ENCODE measurements at places on chromosomes 6 and 20.

DNA sequence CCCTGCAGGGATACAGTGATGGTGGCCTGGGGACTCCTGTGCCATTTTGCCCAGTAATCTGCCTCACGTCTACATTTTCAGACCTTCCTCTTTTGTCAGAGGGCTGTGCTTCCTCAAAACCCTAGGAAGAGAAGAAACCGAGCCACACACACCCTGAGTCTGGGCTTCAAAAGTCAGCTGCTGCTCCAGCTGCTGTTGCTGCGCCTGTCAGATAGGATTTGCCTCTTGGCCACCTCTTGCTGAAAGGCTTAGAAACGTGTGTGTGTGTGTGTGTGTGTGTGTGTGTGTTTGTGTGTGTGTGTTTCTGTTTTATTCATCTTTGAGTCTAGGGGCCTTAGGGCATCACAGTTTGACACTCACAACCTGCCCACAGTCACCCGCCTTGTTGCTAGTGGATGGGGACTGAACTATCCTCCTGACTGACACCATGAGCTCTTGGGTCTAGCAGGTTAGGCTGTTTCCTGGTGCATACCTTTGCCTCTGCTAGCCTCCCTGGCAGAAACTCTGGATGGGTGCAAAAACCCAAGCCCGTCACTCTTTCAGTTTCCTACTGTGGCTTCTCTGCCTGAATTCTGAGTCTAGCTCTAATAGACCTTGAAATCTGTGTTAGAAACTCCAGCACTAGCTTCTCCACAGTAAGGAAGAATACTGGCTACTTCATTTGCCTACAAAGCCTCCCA, 94.9 kb upstream of the CEP85L start:
- peaks cover 6% of the 10 kb centered on the region for H3K36me3 ChIP-seq
- DNase-seq, result no peak
- H3K27me3 ChIP-seq, result peaks cover 8% of the 10 kb centered on the region
- H3K4me1 ChIP-seq, result peaks cover 10% of the 10 kb centered on the region

DNA sequence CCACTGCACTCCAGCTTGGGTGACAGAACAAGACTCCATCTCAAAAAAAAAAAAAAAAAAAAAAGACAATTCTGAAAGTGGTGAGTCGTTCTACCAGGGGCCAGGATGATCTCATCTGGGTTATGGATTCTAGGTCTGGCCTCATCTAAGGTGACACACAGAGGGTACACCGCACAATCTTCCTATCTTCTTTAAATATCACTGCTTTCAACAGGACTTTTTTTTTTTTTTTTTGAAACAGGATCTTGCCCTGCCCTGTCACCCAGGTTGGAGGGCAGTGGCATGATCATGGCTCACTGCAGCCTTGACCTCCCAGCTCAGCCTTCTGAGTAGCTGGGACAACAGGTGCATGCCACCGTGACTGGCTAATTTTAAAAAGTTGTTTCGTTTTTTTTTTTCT, 67.7 kb downstream of the SLC16A10 start:
- H3K4me1 ChIP-seq, result peaks cover 5% of the 10 kb centered on the region
- H3K4me3 ChIP-seq, result no peak overlapping the region
- no peaks in the 10 kb centered on the region for H3K36me3 ChIP-seq

DNA sequence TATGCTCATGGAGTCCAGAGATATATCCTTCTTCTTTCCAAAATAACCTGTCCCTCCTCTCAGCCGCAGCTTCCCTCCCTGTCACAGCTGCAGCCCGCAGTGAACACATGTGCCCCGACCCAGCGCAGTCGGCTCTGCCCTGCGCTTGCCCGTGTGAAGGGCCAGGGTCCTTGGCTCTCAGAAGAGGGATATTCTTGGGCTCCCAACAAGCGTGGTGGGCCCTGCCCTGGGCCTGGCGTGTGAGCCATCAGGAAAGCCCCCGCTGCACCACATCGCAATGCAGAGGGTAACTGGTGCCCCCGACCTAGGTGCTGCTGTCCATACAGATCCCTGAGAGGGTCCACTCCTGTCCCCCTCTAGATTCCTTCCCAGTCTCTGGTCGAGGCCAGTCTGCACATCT, 65.2 kb downstream of the SSR1 start:
- no peak overlapping the region for H3K4me3 ChIP-seq
- H3K36me3 ChIP-seq, result peaks cover 50% of the 10 kb centered on the region
- H3K27me3 ChIP-seq, result no peaks in the 10 kb centered on the region
- no peak for DNase-seq
- no peak overlapping the region for H3K27ac ChIP-seq

DNA sequence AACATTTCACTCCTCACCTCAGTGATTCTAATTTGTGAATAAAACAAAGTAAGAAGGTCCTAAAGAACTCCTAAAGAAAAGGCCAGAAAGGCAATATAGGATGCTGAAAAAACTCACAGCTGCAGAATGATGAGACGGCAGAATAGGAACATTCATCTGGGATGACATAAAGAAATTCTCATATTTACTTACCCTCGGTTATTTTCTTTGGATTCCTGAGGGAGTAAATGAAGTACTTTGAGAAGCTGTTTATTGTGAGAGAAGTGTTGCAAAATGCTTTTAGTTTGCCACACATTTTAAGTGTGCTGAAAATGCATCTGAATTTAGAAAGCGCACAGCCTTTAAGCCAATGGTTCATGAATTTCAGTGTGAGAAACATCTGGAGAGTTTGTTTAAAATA, 35.7 kb upstream of the RBL1 start:
- H3K27ac ChIP-seq, result peak overlapping the region; percentile 89
- no peaks in the 10 kb centered on the region for H3K27me3 ChIP-seq
- H3K4me1 ChIP-seq, result no peaks in the 10 kb centered on the region

- peaks cover 4% of the 10 kb centered on the region for H3K4me1 ChIP-seq
- peaks cover 39% of the 10 kb centered on the region for H3K27me3 ChIP-seq
- H3K36me3 ChIP-seq, result peaks cover 2% of the 10 kb centered on the region
- H3K4me3 ChIP-seq, result no peak overlapping the region
- no peak for DNase-seq
Observed at GRCh38 chr6:165807249-165807960, 144.4 kb upstream of the PDE10A start.

DNA sequence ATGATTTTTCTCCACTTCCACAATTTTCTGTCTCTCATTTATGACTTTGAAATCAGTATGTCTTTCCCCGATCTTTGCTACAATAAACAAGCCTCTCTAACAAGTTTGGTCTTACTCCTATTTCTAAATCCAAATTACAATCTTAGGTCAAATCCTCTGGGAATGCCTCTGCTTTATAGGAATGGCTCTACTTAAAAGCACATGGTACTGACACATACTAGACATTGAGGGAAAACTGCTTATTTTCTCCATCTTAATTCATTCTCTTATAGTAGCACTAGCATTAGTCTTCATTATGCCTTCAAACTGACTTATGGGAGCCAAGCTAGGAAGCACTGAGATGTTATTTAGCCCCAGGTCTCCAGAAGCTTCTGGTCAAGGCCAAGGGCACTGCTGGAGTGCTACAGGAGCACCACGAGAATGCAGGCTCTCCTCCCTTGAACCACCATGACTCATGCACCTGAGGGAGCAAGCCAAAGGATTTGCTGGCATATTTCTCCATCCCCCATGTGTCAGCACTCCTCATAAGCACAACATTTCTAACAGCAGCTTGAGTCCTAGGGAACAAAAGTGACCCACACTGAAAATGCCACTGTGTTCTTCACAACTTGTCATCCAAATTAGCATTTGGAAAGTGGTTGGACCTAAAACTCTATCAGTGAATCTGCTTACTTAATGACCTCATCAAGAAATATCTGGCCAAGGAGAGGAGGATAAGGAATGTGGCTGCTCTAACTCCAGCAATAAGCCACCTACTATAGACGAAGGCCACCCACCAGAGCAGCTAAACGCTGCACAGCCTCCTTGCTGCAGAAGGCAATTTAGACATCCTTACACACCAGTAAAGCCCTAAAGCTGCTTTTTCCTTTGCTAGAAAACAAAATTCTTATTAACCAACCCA, 156.8 kb upstream of the KCNQ5 start:
- no peaks in the 10 kb centered on the region for H3K4me1 ChIP-seq
- H3K4me3 ChIP-seq, result no peak overlapping the region
- peaks cover 53% of the 10 kb centered on the region for H3K27me3 ChIP-seq
- no peak for DNase-seq
- no peak overlapping the region for H3K27ac ChIP-seq

- H3K36me3 ChIP-seq, result peaks cover 21% of the 10 kb centered on the region
- H3K27ac ChIP-seq, result peak overlapping the region; percentile 66
- peak; percentile 17 for DNase-seq
- H3K4me3 ChIP-seq, result peak overlapping the region; percentile 74
- H3K4me1 ChIP-seq, result peaks cover 32% of the 10 kb centered on the region
Observed at GRCh38 chr20:53873230-53873604, 197.2 kb downstream of the BCAS1 start.

DNA sequence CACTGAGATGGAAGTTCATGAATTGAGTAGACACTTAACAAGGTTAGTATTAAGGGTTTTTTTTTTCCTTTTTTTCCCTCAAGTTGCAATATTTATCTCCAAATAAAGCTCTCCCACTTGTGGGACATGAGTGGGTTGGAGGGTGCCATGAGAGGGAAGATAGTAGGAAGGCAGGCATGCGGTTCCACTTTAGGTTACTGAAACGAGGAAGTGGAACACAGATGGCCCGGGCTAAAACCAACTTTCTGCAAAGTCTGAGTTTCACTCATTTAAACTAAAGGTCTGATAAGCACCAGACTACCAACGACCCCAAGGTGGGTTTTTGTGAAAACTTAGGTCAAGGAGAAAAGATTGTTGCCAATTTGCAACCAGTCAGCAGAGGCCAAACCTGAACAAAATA, 42.2 kb downstream of the TBC1D7 start:
- H3K27me3 ChIP-seq, result no peaks in the 10 kb centered on the region
- H3K4me1 ChIP-seq, result no peaks in the 10 kb centered on the region
- DNase-seq, result no peak
- H3K36me3 ChIP-seq, result peaks cover 6% of the 10 kb centered on the region

GRCh38 chr6:87574237-87574804, 15.5 kb downstream of the RARS2 start:
- no peak overlapping the region for H3K27ac ChIP-seq
- peaks cover 50% of the 10 kb centered on the region for H3K4me1 ChIP-seq
- no peak for DNase-seq
- H3K4me3 ChIP-seq, result no peak overlapping the region

- no peak overlapping the region for H3K4me3 ChIP-seq
- DNase-seq, result no peak
- peaks cover 5% of the 10 kb centered on the region for H3K36me3 ChIP-seq
- peaks cover 100% of the 10 kb centered on the region for H3K27me3 ChIP-seq
Observed at GRCh38 chr6:3233904-3234303, 6.5 kb upstream of the TUBB2B start.

- no peaks in the 10 kb centered on the region for H3K36me3 ChIP-seq
- H3K27ac ChIP-seq, result no peak overlapping the region
- DNase-seq, result no peak
- peaks cover 27% of the 10 kb centered on the region for H3K27me3 ChIP-seq
Observed at GRCh38 chr6:159833556-159833955, 33.5 kb downstream of the PNLDC1 start.

DNA sequence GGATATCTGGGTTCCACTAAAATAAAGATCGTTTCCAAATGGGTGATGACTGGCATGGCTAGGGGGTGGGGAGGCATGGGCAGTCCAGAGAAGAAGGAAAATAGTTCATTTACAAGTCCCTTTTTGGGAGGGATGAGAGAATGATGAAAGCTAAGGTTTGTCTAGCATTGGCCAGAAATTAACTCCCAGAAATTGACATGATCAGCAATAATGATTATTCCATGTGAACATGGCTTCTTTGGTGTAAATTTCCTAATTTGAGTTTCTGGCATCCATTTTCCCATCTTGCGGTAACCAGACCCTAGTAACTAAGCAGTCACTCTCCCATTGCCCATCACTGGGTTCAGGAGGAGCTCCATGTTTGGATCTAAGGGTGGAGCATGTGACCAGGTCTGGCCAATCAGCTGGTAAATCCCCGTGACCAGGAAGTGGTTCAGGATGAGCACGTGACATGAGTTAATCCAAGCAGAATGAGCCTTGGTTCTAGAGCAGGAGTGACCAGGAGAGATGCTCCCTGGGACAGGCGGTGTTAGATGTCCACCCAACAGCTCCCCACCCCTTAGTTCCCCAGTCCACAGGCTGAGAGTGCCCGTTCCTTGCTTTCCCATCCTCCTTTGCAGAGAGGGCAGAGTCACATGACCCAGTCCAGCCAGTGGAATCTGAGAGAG, 512.7 kb downstream of the PREX1 start:
- no peaks in the 10 kb centered on the region for H3K36me3 ChIP-seq
- no peak overlapping the region for H3K4me3 ChIP-seq
- H3K27ac ChIP-seq, result no peak overlapping the region
- no peak for DNase-seq
- H3K27me3 ChIP-seq, result peaks cover 18% of the 10 kb centered on the region

GRCh38 chr20:59690976-59691375, 86.6 kb downstream of the PHACTR3 start:
- peaks cover 37% of the 10 kb centered on the region for H3K27me3 ChIP-seq
- no peaks in the 10 kb centered on the region for H3K36me3 ChIP-seq
- no peak overlapping the region for H3K4me3 ChIP-seq
- DNase-seq, result no peak
- no peaks in the 10 kb centered on the region for H3K4me1 ChIP-seq

DNA sequence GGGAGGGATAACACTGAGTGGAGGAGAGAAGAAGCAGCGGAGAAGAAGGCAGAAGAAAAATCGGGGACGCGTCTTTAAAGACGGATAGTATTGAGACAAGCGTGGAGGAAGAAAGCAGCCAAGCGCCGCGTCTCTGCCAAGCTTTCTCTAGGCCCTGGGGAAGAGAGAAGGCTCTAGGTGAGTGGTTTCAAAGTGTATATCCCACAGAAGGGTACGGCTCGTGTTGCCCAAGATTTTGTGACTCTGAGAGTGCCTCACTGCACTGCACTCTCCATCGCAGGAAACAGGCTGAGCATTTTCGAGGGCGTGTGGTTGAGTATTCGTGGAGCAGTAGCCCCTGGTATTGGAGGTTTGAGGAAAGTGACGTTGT, 185.4 kb downstream of the TRIM27 start:
- H3K36me3 ChIP-seq, result peaks cover 9% of the 10 kb centered on the region
- no peak overlapping the region for H3K4me3 ChIP-seq
- no peaks in the 10 kb centered on the region for H3K4me1 ChIP-seq
- peaks cover 75% of the 10 kb centered on the region for H3K27me3 ChIP-seq
- no peak for DNase-seq

- no peaks in the 10 kb centered on the region for H3K4me1 ChIP-seq
- no peak for DNase-seq
- peaks cover 18% of the 10 kb centered on the region for H3K27me3 ChIP-seq
- no peak overlapping the region for H3K27ac ChIP-seq
- no peaks in the 10 kb centered on the region for H3K36me3 ChIP-seq
Observed at GRCh38 chr6:119484598-119484997, 135.0 kb upstream of the MAN1A1 start.

DNA sequence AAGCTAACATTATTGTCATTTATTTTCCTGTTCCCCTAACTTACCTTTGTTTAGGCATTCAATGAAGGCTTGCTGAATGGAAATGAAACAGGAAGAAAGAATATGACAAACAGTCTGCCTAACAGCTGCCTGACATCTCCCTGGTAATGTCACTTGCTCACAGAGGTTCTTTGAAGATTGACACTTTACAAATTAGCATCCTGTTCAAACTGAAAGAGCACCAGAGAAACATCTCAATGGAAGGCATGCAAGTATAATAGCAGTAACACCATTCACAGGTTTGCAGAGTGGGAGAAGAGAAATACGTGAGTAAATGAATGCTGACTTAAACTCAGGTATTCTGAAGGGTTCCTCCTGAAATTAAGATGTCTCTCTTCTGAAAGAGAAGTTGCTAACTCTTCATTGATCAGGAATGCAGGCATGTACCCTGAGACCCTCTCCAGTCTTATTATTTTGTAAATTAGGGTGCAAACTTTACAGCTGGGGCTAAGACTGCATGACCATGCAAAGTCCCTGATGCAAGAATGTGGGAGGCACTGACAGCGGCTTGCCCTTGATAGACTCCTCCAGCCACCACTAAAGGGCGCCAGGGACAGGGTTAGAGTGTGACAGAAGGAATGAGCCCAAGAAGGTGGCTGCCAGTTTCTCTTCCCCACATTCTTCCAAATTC, 1.3 kb upstream of the SMLR1 start:
- DNase-seq, result no peak
- no peaks in the 10 kb centered on the region for H3K36me3 ChIP-seq
- H3K27ac ChIP-seq, result no peak overlapping the region
- peaks cover 1% of the 10 kb centered on the region for H3K4me1 ChIP-seq
- H3K27me3 ChIP-seq, result no peaks in the 10 kb centered on the region

Measured in effector memory CD8-positive, alpha-beta T cell (primary cell).